ENCODE measurements at places on chromosomes 1 and 21.
A peak's percentile ranks its signal among the peaks of the same experiment; 100 is the strongest.

- DNase-seq: peak; percentile 63
These were observed 597.3 kb upstream of the ADGRL4 start for GRCh38 chr1:79603843-79604242.

DNA sequence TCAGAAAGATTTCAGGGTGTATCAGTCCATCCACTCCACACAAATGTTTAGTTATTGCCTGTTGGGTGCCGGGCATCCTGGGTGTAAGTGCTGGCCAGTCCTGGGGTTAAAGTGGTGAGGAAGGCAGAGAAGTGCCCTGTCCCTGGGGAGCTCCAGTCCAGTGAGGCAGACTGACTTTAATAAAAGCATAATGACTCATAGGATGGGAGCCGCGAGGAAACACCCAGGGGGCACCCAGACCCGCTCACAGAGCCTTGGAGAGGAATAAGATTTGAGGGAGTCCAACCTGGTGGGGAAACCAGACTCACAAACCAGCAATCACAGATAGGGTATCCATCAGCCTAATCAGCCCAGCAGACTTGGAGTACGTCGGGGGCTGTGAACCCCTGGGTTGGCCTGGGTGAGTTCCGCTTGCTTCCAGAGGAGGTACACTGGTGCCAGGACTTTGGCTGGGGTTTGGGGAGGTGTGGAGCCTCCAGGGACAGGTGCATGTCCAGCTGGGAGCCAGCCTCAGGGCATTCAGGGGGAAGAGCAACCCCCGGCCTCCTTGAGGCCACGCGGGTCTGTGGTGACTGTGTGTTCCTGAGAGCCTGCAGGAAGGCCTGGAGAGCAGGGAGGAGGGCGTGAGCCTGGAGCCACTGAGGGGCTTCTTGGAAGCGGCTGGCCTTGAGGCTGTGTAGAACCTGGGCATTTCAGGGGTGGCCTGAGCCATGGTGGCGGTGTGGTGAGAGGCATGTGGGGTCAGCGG, 3.7 kb downstream of the PEAR1 start:
- peak; percentile 49 for DNase-seq

GRCh38 chr21:35414507-35415139, 365.5 kb upstream of the RUNX1 start:
- DNase-seq: no peak

- peak; percentile 93 for DNase-seq
These were observed 179.3 kb downstream of the ETS2 start for GRCh38 chr21:38984982-38985567.

GRCh38 chr1:2454227-2454626, 21.9 kb upstream of the PLCH2 start:
- no peak for DNase-seq

GRCh38 chr1:88272216-88272615, 411.9 kb upstream of the PKN2 start:
- no peak for DNase-seq

DNA sequence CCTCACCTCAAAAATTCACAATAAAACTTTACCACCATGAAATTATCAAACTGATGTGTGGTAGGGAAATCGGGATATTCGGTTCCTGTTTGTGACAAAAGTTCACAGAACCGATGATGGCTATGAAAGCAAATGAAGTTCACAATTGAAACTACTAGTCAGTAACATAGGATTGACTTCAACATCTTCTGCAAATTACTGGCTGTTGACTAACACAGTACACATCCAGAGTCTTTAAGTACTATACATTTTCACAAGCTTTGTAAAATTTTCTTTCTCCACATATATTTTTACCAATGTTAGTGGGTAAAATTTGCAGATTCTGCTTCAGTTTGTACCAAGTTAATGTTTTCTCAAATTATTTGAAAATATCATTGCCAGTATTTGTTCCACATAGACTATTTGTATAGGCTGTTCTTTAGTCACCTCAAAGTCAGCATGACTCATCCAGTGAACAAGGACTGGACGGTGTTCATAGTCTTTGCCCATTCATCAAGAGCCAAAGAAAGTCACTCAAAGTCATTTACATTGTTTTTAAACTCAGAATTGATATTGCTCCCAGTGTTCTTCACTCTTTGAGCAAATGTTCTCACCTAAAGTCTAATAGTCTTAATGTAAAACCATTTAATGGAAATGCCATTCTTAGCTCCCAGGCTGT, 213.4 kb downstream of the USP25 start:
- DNase-seq: no peak

DNA sequence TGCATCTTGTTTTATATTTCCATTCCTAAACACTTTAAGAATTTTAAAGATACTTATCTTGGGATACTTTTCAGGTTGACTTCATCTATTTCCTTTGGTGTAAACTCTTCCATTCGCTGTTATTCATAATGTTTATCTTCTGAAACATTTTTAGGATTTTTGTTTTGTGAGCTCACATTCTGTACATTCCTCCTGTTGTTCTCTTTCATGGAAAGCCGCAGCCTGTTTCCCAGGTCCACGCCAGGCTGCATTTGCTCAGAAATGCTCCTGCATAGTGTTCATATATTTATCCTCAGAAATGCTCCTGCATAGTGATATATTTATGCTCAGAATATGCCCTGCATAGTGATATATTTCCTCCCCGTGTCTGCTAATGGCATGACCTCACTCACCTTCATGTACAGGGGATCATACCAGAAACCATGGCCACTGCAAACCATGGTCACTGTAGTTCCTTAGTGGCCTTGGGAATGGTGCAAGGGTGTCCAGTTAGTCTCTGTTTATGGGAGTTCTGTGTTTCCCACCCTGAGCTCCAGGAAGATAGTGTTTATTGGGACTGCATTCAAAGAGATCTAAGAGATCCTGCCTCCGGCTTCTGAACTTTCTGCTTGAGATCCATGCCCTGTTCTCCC, 153.9 kb upstream of the GREM2 start:
- peak; percentile 47 for DNase-seq

- no peak for DNase-seq
These were observed 88.7 kb upstream of the IFFO2 start for GRCh38 chr1:19044975-19045831.

DNA sequence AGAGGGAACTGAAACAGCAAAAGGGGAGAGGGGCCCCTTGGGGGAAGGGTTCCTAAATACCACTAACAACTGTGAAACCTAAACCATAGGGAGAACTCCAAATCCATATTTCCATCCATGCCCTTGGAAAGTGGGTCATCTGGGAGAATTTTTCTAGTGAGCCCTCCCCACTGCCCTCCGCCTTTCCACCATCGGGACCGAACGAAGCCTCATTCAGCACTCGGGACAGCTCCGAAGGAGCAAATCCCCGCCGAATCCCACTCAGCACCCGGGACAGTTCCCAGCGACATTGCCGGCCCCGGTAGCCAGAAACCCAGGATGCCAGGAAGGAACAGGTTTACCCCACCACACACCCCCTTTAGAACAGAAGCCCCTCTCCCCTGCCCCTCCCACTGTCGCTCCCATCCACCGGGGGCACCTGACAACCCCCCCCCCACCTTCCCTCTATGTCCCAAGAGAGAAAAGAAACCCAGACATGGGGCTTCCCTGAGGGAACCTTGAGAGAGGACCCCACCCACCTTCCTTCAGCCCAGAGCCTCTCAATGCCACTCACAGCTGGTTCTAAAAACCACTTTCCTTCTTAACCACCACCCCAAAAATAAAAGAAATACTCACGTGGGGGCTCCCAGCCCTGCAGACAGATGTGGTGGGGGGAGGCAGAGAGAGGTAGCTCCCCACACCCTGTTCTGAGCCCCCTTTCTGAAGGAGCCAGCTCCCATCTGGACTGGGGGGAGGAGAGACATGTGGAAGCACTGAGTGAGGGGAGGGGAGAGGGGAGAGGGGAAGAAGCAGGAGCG, 4.5 kb downstream of the DLGAP3 start:
- peak; percentile 38 for DNase-seq

GRCh38 chr1:201632364-201632952, 93.5 kb downstream of the NAV1 start:
- DNase-seq: no peak

- no peak for DNase-seq
These were observed 75.7 kb downstream of the PHTF1 start for GRCh38 chr1:113683384-113684152.

DNA sequence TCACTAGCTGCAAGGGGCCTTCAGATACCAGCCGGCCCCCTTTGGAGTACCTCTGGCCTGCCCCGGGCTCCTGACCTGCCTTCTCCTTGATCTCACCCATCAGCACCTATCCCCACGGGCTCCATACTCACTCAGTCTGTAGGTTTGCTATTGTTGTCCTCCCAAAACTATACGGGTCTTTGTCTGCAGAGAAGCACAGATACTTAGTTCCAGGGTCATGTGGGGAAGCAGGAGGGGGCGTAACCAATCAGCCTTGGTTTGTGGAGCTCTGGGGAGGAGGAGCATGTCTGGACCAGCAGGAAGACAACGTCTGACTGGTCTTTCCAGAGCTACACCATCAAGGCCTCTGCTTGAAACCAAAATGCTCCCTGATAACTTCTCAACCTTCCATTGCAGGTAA, 15.2 kb downstream of the TMEM63A start:
- DNase-seq: no peak

DNA sequence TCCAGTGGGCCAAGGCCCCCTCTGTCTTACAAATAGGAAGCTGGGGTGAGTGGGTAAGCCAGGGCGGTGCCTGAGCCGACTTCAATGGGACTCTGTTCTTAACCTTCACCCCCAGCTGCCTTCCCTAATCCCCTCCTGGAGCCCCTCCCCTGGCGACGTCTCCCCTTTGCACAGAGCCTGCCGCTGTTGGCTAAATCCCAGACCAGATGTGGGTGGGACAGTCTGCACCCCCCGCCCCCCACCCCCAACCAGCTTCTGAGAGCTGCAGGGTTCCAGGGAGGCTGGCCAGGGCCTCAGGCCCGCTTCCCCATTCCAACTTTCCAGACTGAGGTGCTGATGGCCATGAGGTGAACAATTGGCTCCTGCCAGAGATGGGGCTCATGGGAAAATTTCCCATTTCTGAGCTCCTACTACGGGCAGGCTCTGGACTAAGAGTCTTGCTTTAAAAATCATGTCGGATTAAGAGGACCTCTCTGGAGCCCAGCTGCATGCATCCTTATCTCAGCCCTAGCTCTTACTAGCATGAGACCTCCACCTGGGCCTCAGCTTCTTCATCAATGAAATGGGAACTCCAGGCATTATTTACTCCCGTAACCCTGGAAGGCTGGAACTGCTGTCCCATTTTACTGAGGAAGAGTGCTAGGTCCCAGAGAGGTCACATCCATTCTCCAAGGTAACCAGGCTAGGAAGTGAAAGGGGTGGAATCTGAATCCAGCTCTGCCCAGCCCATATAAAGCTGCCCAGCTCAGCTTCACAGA, 6.4 kb downstream of the COL8A2 start:
- DNase-seq: no peak

DNA sequence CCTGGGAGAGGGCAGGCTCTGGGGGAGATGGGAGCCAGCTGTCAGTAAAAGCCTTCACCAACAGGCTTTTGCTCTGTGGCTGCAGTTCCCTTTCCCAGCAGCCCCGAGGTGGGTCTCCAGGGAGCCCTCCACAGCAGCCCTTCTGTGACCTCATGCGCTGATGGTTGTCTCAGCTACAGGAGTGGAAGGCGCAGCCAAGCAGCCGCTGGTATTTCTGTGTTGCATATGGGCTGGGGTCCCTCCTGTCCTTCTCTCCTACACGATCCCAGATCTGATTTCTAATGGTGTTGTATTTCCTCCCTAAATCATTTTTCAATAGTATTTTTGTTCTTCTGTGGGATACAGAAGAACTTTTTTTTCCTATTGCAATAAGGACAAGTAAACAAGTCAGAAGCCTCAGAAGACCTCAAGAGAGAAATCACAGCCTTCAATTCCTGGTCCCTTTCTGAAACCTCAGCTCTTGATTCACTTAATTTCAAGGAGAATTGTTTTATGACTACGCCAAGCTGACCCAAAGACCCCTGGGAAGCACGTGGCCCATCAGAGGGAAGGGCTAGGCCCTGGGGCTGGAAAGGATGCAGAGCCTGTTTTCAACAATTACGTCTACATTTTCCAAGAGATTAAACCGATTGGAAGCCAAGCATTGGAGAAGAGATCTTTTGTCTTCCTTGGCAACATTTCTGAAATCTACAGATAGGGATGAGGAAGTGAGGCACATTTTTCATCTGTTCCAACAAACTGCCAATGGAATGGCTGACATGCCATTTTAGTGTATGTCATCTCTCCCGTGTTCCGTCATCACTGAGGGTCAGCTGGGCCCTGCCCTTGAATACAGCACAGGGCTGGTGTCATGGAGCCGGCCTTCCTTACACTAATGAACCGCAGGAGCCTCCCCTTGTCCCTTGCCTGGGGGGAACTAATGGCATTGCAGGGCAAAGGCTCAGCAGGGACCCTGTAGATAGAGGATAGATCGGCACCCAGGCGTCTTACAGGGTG, 42.0 kb upstream of the SCCPDH start:
- DNase-seq: no peak

- no peak for DNase-seq
These were observed 51.2 kb upstream of the NFASC start for GRCh38 chr1:204819495-204819894.

DNA sequence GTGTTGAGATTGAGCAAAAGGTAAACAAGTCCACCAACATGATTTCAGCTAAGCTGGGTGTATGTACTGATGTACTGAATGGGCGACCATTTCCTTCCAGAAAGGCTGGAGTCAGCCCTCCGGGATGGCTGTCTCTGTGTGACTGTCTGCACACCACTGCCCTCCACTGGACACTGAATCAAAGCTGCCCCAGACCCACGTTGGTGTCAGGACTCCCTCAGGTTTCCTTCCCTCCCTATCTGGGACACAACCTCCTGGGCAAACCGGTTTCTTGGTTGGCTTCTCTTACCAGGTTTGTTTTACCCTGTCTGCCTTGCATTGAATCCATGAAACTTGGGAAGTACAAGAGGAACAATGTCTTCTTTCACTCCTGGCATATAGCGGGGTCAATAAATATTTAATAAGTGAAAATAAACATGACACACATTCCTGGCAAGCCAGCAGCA, 5.3 kb upstream of the SRP9 start:
- DNase-seq: peak; percentile 81

DNA sequence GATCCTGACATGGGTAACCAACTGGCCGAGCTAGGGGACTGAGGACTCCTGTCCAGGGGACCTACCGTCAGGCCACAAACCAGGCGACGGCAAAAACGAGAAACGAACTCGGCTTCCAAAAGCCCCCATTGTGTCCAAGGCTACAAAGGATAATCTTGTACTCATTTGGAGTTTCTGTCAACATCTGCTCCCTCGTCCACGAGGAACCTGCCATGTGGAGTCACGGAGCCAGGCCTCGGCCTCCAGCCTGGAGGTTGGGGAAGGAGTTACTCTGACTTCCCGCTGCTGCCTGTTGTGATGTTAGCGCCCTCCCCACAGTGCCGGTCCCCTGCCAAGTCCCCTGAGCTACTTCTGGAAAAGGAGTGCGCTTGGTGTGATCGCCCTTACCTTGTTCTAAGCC, 7.3 kb downstream of the KRTAP10-1 start:
- no peak for DNase-seq

DNA sequence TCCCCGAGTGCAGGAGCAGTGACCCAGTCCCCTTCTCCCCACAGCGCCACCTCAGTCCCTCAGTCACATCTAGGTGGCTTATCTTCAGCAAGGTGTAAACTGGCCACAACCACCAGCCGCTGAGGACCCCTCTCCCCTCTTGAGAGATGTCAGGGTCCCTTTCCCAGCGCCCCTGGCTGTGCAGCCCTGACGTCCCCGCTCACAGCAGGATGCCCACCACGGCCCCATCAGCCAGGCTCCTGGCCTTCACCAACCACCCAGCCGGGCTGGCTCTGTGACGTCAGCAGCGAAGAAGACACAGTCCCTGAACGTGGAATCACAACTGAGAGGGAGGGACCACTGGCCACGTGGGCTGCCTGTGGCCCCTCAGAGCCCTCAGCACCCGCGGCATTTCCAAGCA, 249.4 kb downstream of the NPHP4 start:
- no peak for DNase-seq
